ENCODE measurements at places on chromosomes 5 and 9.

DNA sequence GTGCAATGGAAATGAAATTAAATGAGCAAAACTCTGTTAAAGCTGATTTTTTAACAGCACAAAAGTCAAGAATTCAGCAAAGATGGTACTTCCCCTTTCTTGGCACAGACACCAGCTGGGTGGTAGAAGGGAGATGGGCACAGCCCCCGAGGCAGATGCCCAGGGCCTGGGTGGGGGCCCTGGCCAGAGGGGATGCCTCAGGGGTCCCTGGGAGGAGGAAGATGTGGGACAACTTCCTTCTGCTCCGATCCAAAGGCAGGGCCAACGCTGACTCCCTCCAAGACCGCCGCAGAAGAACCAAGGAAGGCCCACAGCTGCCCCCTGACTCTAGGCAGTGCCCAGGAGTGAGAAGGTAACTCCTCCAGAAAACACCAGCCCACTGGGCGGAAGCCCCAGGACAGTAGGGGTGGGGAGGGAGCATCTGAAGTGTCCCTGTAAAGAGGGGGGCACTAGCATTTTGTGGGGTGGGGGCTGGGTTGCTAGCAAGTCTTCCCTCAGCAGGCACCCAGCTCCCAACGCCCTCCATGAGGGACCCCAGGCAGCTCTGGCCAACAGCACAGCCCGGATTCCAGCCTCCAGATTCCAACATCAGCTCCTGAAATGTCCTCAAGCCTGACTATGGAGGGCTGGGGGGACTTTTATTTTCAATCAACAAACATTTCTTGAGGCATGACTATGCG, 4.9 kb downstream of the NACC2 start:
- DNase-seq: no peak

- no peak for DNase-seq
These were observed 26.6 kb downstream of the TRPM3 start for GRCh38 chr9:71094708-71095251.

DNA sequence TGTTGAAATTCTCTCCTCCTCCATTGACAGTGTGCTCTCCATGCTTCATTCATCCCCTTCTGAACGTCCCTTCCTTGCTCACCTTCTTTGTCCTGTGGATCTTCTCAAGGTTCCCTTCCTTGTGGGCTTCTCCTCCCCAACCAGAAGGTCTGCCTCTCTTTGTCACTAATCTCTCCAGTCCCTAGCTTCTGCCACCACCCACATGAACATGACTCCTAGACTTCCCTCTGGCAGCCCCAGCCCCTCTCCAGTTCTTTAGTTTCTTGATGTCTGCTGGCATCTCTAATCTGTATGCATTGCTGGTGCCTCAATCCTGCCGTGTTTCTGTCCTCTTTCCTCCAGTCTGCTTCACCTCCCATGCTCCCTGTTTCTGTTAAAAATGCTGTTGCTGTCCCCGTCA, 79.3 kb downstream of the ARHGAP26 start:
- no peak for DNase-seq

GRCh38 chr5:112554101-112554977, 135.3 kb upstream of the EPB41L4A start:
- DNase-seq: no peak

GRCh38 chr9:36676778-36677485, 104.2 kb downstream of the MELK start:
- no peak for DNase-seq
